ENCODE measurements at places on chromosomes 16 and 17.

DNA sequence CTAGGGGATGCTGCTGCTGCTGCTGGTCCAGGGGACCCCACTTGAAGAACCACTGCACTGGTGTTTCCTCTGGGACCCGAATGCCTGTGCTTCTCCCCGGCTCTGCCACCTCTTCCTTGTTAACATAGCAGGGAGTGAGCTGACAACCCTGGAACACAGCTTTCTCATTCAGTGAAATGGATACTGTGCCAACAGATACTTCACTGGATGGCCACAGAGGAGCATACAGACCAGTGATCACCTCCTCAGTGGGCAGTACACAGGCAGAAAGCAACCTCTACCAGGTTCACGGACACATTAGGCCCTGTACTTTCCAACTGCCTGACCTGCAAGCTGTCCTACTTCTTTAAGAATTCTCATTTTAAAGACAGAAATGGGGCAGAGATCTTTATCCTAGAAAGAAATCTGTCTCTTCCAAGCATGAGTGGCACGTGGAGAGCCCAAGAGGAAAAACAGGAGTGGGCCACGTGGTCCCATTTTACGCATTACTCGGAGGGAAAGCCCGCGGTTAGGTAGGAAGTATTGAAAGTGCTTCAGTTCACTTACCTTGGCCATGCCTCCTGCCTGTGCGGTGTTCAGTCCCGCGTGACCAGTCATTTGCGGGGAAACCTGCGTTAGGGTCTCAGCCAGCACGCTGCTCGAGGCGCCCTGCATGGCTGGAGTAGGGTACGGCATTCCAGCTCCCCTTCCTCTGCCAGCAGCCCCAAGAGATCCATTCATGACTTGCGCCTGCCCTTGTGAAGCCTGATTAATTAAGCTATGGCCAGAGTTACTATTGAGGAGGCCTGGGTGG, 30.6 kb downstream of the CREBBP start:
- no peak for DNase-seq

DNA sequence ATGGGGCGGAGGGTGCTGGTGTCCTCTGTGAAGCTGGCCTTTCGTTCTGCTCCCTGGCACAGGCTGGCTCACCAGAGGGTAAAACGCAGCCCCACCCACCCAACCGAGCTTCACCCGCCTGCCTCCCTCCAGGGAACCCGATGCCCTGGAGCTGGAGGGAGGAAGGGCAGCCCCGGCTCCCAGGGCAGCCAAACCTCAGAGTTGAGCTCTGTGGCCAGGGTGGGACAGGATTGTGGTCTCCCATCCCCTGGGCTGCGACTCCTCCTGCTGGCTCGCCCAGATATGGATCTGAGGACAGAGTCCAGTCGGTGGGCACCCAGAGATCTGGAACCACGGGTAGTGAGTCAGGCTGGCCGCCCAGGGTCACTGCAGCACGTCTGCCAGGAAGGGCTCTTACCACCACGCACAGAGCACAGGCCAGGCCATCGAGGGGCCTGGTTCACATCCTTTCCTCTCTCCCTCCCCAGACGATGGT, 42.6 kb upstream of the CHMP6 start:
- DNase-seq: no peak

GRCh38 chr17:74959826-74960515, 12.6 kb downstream of the HID1 start:
- no peak for DNase-seq

GRCh38 chr16:8894736-8895334, 12.7 kb downstream of the LITAFD start:
- no peak for DNase-seq

GRCh38 chr17:27665549-27665948, 34.6 kb downstream of the LGALS9 start:
- DNase-seq: no peak

DNA sequence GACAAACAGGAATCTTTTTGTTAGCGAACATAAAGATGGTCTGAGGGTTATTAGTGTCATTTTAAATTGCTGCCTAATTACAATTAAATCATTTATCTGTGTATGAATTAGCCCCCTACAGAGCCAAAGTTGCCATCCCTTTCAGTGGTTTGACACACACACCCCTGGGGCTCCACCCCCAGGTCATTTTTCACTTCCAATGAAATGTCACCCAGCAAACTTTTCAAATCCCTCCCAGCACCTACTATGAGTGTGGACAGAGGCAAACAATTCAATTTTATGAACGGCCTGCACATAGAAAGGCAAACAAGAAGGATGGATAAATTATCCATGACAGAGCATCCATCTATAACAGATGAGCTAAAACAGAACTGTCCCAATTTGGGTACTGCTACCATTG, 2.4 kb downstream of the MYH10 start:
- DNase-seq: no peak

DNA sequence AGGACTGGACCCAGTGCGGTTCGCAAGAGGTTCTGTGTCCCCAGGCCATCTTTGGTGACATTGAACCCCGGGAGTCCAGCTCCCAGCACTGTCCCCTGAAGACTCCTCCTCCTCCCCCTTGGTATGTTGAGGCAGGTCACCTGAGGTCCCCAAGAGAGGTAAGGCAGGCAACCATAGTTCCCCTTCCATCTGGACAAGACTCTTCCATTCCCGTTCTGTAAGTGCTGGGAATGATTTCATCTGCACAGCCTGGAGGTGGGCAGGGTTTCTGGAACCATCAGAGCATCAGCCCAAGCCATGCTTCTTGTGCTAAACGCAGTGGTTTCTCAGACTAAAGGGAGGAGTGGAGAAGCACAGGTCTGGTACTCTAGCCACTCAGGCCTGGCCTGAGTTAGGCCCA, 24.9 kb downstream of the COPZ2 start:
- DNase-seq: no peak

DNA sequence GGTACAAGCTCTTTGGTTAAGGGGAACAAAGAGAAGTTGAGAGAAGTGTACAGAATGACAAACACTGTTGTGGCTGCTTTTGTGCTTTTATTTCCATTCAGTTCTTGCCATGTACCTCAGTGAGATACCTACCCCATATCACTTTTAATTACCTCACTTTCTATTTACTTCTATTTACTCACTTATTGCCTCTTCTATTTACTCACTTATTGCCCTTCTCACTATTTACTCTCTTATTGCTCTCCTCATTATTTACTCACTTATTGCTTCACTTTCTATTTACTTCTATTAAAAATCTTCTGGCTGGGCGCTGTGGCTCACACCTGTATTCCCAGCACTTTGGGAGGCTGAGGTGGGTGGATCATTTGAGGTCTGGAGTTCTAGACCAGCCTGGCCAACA, 41.9 kb downstream of the MBTD1 start:
- no peak for DNase-seq
